ENCODE measurements at places on chromosomes 12 and 14. TPM values are rescaled to one million over a fixed set of nuclear protein-coding genes. Genes with fewer than 3 reads are reported as not detected.

The FAM181A gene
- total RNA-seq = not detected

The GPR135 gene
- total RNA-seq = 6.5 TPM

The CLEC4D gene
- total RNA-seq = not detected

The SCN8A gene
- total RNA-seq = 42.1 TPM

The COX8C gene
- total RNA-seq = not detected

The TBC1D30 gene
- 0.13 TPM for total RNA-seq

The ZNF384 gene
- total RNA-seq = 26.8 TPM

The TAS2R50 gene
- 5.7 TPM for total RNA-seq
